ENCODE measurements at places on chromosomes 11 and 22. TPM values are rescaled to one million over a fixed set of nuclear protein-coding genes. Genes with fewer than 3 reads are reported as not detected.
A peak's percentile ranks its signal among the peaks of the same experiment; 100 is the strongest.

DNA sequence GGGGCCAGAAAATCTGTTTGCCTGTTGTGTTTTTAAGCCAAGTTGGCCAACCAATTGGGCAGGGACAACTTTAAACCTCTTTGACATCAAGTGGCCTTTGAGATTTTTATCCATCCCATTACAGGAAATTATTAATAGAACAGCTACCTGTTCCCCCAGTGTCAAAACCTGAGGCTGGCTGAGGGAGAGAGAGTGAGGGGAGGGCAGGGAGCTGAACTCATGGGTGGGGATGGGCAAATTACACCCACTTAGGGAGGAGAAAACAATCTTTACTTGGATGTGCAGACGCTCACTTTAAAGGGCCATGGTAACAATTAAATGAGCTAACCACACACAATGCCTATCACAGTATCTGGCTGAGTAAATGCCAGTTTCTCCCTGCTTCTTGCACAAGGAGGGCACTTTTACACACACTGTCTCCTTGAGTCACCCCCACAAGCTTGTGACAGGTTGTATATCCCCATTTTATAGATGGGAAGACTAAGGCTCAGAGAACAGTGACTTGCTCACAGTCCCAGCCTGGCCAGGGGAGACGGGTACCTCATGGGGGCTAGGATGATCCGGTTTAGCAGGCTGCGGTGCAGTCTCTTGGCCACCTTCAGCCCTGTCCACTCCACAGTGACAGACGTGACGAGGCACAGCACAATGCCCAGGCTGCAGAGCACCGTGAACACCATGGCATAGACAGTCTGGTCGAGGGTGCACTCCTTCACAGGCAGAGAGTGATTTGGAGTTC lies 17.8 kb upstream of the KCNJ11 start:
- no peak for DNase-seq

GRCh38 chr11:36751335-36751781 lies 153.3 kb upstream of the RAG2 start:
- DNase-seq = no peak

GRCh38 chr11:120562806-120563425 lies 51.4 kb downstream of the GRIK4 start:
- no peak for DNase-seq

DNA sequence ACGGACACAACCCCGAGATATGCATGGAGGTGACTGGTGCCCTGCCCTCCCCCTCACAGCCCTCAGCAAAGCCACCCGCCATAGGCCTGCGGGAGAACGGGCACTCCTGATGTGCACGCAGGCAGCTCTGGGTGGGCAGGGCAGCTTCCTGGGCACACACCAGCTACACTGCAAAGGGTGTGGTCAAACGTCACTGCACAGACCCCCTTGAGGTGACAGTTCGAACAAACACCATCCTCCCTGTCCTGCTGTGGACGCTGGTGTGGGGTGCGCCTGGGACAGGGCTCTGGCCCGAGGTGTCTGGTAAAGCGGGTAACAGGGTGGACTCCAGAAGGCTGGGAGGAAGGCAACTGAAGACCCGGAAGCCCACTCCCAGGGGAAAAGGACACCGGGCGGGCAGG lies 21.9 kb upstream of the MOB2 start:
- DNase-seq = no peak

DNA sequence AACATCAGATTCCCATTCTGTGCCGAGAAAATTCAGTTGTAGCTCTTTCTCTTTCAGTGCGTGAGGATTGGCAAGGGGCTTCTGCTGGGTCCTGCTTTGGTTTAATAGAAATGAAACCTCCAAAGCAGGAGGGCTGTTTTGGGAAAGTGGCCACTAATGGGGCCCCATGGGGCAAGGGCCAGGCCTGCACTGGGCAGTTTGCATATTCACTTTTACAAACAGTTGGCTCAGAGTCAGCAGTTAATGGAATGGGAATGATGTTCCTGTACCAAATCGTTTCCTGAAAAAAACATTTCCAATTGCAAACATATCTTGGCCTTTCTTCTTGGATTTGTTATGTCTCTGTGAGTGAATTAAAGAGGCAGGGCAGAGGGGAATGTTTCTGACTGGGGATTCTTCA lies 92.1 kb downstream of the PARVA start:
- no peak for DNase-seq

DNA sequence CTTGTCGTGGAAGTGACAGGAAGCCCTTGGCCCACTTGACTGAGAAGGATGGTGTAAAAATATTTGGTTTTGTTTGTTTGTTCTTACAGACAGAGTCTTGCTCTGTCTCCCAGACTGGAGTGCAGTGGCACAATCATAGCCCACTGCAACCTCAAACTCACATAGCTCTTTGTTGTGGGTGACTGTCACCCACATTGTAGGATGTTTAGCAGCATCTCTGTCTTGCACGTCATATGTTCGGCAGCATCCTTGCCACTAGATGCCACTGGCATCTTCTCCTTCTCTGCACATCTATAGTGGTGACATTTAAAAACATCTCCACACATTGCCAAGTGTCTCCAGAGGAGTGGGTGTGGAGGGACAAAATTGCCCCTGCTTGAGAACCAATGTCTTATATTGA lies 56.8 kb downstream of the PRR5L start:
- peak; percentile 63 for DNase-seq

- DNase-seq = no peak
These were observed 12.5 kb upstream of the CCDC117 start for GRCh38 chr22:28759861-28760560.

DNA sequence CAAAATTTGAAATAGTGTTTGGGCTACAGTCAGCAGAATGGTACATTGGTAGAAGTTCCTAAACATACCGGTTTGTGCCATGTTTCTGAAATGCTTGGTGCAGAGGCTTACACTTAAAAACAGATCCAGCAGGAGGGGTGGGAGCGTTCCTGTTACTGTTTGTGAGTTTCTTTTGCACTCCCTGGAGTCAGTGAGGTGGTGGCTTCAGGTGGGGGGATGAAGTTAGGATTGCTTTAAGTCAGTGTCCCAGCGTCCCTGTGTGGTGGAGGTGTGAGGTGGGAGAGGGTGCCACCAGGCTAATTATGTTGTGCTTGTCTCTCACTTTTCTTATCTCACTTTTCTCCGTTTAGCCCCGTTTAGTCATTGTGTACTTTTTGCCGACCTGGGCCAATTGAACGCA lies 9.7 kb downstream of the TNRC6B start:
- DNase-seq = no peak

DNA sequence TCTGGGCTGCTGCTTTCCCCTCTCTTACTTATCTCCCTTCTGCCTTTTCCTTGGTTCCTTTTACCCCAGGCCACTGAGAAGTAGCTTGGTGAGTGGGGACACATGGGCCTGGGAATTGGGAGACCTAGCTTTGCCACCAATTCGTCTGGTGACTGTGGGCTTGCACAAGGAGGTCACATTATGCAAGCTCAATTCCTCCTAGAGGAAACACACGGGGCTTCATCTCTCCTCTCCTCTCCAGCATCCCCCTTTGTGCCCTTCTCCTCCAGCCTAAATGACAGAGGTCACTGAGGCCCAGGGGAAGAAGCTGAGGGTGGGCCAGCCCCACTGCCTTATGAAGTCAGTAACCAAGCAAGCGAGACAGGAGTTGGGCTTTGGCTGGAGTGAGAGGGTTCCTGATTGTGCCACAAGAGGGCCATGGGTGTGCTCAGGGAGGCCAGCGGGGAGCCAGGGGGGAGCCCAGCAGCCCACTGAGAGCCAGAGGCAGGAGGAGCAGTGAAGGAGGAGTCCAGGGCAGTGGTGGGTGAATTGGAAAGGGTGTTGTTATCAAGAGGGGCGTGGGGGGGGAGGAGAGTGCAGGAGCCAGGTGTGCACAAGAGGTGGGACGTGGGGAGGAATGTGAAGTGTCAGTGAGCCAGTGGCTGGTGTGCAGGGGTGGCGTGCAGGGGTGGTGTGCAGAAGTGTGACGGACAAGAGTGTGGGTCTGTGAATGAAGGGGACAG lies 2.0 kb downstream of the CLCF1 start:
- DNase-seq = no peak

GRCh38 chr22:39723899-39724351 lies 153.4 kb downstream of the CACNA1I start:
- DNase-seq = no peak

DNA sequence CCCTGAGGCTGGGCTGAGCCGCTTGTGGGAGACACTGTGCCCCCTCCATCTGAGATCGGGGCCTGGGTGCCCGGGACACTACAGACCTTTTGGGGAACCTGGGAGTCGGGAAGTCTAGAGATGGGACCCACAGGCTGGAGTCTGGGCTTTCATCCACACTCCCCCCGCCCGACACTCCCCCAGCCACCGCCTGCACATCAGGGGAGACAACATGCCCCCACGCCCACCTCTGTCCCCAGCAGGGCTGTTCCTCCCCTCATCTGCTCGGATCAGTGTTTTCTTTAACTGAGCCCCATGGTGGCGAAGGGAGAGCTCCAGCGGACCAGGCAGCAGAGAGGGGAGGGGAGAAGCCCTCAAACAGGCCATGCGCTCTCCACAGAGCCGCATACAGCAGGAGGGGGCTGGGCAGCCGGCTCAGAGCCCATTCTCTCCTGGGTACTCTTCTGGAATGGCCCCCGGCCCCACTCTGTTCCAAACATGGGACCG lies 174.7 kb downstream of the IGLL1 start:
- no peak for DNase-seq

RAG1 gene
- 0.43 TPM for total RNA-seq

MUC6 gene
- not detected for total RNA-seq

UBQLN3 gene
- not detected for total RNA-seq

All from activated naive CD8-positive, alpha-beta T cell treated with anti-CD3 and anti-CD28 coated beads for 36 hours (primary cell).